Mesangial cell (primary cell): ENCODE measurements at places on chromosomes 13 and 19. TPM values are rescaled to one million over a fixed set of nuclear protein-coding genes. Genes with fewer than 3 reads are reported as not detected.

Gene NXNL1
- not detected in 2 replicates for total RNA-seq

Gene NALCN
- 1.3 and 5.3 TPM in 2 replicates for total RNA-seq

Gene CEACAM20
- total RNA-seq = not detected in 2 replicates

Gene ZNF528
- total RNA-seq = 1.8 and 5.2 TPM in 2 replicates

Gene CYP2S1
- total RNA-seq = 2.9 and 4.1 TPM in 2 replicates
